ENCODE measurements at places on chromosomes 12 and 14. TPM values are rescaled to one million over a fixed set of nuclear protein-coding genes. Genes with fewer than 3 reads are reported as not detected.

- no peak for DNase-seq
Observed at GRCh38 chr14:63726499-63726898, 1.4 kb downstream of the SGPP1 start.

DNA sequence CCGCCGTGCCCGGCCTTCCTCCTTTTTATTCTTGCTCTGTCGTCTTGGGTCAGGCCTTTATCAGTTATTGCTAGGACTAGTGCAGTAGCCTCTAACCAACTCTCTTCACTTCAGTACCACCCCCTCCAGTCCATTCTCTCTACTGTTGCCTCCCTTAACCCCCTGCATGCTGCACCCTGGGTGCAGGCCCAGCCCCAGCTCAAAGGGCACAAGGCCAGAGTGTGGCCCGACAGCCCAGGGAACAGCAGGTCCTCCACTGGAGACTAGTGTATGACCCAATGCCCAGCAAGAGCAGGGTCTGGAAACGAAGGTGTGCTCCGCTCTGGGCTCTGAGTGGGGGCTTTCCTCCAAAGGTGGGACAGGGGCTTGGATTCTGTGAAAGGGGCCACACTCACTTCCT is 30.0 kb upstream of the RFLNA start:
- no peak for DNase-seq

The CDC42BPB gene
- 56.0 TPM for polyA plus RNA-seq

The B3GNT4 gene
- 1.2 TPM for polyA plus RNA-seq

All from A549 (cell line).